ENCODE measurements at places on chromosomes 12 and 14. TPM values are rescaled to one million over a fixed set of nuclear protein-coding genes. Genes with fewer than 3 reads are reported as not detected.

GRCh38 chr12:47885012-47885501 is 19.7 kb downstream of the VDR start:
- DNase-seq = no peak

DNA sequence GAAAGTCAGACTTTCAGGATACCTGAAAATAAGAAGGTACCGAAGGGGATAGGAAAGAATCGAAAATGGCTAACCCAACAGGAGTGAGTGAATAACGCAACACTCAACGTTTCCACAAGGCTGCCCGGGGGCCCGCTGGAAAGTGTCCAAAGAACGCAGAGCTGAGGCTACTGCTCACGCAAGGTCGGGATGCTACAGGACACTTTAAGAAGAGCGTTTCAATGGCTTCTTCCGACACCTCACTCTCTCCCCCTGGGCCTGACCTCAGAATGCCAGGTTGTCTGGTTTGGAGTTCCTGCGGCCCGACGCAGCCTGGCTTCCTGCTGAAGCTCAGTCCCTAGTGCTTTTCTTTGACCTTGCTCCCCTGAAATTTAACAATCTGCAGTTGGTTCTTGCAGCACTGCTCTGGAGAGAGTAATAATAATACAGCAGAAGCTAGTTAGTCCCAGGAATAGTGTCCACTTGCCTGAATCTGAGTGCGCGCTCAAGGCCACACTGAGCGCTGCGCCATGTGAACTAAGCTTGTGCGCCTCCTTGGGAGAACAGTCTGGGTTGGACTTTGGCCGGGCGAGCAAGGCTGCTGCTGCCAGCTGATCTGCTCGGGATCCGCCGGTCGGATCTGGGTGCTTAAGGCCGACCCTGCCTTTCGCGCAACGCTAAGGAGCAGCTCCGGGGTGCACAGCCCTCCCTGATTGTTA is 2.0 kb upstream of the ALX1 start:
- no peak for DNase-seq

DNA sequence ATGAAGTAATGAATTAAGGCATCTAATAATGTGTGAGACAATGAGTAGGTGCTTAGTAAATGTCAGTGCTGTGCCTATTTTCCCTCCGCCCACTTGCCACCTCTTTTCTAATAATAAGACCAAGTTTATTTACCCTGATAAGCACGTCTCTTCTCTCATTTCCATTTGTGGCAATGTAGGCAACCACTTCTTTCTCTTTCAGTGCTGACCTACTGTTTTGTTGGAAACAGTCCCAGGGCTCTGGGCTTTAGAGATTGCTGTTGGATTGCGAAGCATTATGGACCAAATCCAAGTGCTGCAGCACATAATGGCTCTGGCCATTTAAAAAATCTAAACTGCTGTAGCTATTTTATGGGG is 141.3 kb upstream of the PLEKHG7 start:
- DNase-seq = peak; percentile 64

DNA sequence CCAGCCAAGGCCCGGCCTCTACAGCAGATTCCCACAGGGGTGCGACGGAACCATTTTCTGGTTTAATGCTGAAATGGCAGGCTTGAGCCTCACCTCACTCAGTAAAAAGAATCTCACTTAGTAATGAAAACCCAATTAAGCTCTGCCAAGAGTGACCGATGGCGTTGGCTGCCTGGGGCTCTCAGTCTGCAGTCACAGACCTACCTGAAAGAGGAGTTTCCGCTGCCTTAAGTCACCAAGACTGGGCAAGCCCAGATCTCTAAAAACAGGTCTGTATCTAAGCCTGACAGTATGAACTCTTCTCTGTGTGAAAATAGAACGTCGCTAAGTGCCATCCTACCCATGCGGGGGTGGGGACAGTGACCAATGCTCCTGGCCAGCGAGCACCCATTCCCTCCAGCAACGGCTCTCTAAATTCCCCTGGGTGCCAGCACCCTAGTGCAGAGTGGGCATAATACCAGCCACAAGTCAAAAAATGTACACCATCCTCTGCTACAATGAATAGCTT is 107.3 kb downstream of the FOXN3 start:
- DNase-seq = no peak

- DNase-seq = no peak
Observed at GRCh38 chr14:104827177-104828055, 26.5 kb downstream of the ZBTB42 start.

Gene CD163
- 43.3 TPM for total RNA-seq

Gene PTPN21
- total RNA-seq = 24.3 TPM

Gene WDHD1
- total RNA-seq = 0.59 TPM

Gene HOXC13
- not detected for total RNA-seq
